ENCODE measurements at places on chromosomes 5 and 9.

- no peak for DNase-seq
Observed at GRCh38 chr5:1481266-1481958, 36.2 kb upstream of the SLC6A3 start.

DNA sequence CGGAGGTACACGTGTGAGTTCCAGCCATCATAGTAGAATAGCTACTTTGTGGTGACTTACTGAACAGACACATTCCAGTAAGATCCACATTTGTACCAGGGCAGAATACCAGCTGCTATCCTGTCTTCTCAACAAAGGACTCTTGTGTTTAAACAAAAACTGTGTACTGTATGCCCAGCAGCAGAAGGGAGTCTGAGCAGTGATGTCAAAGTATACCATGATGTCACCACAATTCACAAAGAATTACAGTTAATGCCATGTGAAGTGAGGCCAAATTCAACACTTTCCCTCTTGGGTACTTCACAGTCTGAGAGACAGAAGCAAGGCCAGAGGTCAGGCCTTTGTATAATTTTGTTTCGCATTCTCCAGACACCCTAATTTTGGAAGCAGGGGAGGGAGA is 137.0 kb downstream of the ADAMTSL1 start:
- no peak for DNase-seq

- peak; percentile 3 for DNase-seq
Observed at GRCh38 chr9:115241641-115242040, 123.7 kb upstream of the TNC start.

GRCh38 chr9:15139469-15139868 is 167.5 kb downstream of the TTC39B start:
- no peak for DNase-seq

DNA sequence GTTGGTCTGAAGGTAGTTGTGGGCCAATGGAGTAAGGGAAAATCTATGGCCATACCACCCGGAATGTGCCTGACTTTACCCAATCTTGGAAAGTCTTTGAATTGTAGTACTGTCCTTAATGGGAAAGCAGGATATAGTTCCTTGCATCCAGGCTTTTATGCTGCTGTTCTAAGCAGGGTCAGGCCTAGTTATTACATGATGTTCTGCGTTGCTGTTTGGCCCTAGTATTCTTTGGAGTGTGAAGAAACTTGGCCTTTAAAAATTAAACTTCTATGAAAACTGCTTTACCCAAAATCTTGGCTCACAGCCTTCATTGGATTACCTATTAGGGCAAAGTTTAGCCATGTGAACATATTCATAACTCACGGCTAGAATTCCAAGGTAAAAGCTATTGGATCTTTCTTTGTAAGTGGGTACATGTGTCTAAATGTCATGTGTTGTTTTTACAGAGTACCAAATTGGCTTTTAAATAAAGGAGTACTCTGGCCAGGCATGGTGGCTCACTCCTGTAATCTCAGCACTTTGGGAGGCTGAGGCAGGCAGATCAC is 211.1 kb downstream of the DTWD2 start:
- no peak for DNase-seq

DNA sequence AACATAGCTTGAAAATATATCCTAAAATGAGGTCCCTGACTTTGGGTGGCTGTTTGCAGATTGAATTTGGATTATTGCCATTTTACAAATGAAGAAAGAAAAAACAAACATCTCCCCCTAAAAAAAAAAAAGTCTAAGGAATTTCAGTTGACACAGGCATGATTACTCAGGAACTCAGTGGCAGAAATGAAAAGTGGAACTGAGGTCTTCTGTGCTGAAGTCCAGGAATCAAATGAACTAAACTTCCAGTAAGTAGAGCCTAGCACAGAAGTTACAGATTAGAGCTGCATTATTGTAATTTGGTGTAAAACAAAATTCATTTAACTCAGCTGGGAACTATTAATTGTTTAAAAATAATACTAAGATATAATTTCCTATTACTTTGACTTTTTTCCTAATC is 26.7 kb downstream of the FAM170A start:
- DNase-seq: no peak
